ENCODE measurements at places on chromosomes 16 and 17.

DNA sequence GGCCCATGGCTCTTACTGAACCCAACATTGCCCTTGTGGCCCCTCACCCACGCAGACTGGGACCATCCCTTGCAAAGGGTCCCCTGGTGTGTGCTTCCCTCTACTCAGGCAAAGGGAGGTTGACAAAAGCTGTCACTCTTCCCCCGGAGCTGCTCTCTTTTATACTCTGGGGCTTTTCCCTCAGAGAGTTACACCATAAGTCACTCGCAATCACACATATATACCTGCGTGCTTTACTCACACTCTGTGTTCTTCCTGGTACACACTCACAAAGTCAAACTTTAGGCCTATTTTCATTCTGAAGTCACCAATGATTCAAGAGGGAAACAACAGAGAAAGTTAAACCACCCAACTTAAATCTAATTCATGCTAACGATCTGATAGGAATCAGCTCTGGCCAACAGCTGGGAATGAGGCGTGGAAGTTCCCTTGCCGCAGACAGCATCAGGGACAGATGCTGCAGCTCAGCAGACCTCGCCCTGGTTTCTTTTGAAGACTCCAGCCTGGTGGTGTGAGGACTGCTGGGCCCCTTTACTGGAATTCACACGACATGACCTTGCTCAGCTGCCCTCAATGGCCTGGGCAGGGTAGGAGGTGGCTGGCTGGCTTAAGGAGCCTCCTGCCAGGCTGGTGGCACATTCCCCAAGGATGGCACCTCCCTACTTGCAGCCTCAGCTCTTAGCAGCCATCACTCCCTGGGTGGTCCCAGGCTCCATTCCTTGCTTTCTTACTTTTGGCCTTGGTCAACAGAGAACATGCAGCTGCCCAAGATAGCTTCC lies 27.3 kb downstream of the HIC1 start:
- DNase-seq = no peak

DNA sequence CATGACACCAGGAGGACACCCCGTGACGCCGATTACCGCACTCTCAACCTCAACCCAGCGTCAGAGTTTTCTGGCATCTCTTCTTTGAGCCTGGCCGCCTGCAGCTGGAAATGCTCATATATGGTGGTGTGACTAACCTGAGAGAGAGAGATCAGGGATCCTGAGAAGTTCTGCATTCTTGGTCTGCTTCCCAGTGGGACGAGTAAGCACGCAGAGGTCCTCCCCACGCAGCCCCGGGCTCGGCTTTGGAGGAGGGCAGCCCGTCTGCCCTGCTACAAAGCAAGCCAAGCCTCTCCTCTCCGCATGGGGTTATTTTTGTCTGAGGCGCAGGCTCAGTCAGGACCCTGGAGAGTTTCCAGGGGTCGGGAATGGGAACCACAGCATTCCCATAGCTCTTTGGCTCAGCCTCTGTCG lies 16.5 kb downstream of the CRISPLD2 start:
- DNase-seq = peak; percentile 100

DNA sequence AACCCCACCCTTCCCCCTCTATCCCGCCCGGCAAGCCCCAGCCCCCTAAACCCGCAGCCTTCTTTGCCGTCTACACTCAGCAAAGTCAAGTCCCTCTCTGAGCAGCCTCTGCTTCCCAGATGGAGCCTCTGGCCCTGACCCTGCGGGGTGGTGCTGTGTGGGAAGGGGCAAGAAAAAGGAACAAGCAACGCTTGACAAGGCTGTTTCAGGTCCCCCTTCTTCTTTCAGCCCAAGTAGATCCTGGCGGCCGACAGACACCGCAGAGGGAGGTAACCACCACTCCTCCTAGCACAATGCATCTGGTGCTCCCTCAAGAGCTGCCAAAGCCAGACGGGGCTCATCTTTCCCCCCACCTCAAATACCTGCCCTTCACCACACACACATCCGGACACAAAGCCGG lies 178.3 kb downstream of the ENGASE start:
- DNase-seq = no peak

DNA sequence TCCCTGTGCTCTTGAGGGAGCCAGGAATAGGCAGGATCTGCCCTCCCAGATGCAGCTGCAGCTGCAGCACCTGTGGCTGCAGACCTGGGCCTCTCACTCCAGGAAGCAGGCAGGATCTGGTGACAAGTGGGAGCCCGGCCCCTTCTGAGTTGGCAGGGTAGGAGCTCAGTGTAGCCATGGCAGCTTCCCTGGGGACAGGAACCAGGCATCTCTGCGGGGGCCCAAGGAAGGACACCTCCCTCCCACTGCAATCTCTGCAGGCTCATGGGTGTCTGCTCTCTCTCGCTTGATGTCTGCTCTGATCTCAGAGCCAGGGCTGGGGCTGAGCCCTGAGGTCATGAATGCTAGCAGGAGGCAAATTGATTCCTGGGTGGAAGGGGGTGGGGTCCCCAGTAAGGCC lies 592.5 kb upstream of the CA10 start:
- no peak for DNase-seq

DNA sequence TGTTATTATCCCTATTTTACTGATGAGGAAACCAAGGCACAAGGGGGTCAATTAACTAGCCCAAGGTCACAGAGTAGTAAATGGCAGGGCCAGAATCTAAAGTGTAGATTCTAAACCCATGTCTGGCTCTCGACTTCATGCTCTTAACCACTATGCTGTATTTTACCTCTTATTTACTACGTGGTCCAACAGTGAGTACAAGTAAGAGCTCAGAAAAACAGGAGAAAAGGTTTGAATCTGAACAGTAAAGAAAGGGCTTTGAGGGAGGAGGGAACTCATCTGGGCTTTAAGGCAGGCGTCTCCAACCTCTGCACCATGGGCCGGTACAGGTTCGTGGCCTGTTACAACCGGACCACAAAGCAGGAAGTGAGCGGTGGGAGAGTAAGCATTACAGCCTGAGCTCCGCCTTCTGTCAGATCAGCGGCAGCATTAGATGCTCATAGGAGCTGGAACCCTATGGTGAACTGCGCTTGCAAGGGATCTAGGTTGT lies 62.9 kb downstream of the SMURF2 start:
- no peak for DNase-seq

DNA sequence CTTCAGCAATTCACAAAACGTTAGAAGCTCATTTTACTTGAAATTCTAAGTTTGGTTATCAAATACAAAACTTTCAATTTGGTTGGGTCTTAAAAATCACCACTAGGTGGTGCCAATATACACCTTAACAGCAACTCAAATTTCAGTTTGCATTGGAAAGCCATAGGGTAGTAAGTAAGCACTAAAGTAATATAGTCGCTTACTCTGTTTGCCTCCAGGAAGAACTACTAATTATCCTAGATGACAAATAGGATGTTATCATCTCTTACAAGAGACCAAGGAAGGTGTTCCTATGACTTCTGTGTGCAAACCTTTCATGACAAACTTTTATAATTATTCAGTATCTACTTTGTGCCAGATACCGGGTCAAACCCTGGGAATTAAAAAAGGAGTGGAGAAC lies 93.3 kb downstream of the MYO1D start:
- peak; percentile 61 for DNase-seq

DNA sequence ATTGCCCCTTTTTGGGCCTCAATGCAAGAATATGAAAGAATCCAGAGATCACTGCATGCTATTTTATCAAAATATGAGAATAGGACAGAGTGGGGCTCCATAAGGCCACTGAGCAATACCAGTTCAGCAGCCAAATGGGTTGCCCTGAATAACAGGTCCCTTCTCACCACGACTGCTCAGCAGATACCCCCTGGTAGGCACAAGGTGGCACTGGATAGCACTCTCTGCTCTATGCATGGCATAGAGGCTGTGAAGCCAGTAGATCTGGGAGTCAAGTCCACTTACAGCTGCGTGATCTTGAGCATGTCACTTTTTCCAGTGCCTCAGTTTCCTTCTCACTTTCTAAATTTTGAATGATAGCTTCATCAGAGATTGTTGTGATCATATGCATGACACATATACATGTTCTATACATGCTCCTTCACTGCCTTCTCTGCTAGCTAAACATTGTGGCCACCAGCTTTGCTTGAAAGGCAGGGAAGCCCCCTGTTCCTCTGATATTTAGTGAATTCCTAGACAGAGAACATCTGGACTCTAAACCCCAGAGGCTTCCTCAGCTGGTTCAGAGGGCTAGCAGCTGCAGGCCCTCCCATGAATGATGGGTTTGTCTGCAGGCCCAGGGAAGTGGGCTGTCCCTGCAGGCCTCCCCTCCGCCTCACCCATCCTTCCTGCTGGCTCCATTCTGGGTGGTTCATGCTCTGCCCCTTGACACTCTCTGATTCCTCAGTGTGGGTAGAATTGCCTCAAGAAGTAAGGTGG lies 84.9 kb upstream of the ASIC2 start:
- no peak for DNase-seq

DNA sequence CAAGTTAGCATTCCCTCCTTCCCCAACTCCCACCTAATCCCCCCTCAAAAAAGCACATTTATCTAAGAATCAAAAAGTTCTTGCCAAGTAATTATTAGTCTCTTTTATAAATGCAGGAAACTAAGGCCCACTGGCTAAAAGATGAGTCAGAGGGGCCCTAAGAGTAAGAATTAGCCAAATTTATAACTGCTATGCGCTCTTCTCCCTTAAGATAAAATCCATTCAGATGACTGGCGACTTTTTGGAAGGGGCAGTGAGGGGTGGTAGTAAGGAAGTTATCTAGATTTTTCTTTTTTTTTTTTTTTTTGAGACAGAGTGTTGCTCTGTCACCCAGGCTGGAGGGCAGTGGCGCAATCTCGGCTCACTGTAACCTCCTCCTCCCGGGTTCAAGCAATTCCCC lies 17.1 kb downstream of the ZNF652 start:
- DNase-seq = no peak

DNA sequence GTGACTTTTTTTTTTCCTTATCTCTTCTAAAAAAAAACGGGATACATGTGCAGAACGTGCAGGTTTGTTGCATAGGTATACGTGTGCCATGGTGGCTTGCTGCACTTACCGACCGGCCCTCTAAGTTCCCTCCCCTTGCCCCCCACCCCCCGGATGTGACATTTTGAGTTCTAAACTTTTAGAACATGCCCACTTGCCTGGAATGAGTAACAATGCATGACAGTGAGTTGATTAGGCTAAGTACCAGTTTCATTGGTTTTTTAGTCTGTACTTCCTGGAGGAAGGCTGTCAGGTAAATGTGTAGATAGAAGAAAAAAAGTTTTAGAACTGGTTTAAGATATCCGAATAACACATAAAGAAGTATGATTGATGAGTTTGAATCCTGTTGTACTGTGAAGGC lies 4.0 kb downstream of the BPTF start:
- no peak for DNase-seq

- peak; percentile 2 for DNase-seq
Observed at GRCh38 chr17:33091271-33091670, 99.6 kb downstream of the SPACA3 start.

- DNase-seq = no peak
Observed at GRCh38 chr17:40497695-40498094, 3.7 kb downstream of the TNS4 start.

- DNase-seq = no peak
Observed at GRCh38 chr16:12784076-12784475, 19.6 kb downstream of the CPPED1 start.

DNA sequence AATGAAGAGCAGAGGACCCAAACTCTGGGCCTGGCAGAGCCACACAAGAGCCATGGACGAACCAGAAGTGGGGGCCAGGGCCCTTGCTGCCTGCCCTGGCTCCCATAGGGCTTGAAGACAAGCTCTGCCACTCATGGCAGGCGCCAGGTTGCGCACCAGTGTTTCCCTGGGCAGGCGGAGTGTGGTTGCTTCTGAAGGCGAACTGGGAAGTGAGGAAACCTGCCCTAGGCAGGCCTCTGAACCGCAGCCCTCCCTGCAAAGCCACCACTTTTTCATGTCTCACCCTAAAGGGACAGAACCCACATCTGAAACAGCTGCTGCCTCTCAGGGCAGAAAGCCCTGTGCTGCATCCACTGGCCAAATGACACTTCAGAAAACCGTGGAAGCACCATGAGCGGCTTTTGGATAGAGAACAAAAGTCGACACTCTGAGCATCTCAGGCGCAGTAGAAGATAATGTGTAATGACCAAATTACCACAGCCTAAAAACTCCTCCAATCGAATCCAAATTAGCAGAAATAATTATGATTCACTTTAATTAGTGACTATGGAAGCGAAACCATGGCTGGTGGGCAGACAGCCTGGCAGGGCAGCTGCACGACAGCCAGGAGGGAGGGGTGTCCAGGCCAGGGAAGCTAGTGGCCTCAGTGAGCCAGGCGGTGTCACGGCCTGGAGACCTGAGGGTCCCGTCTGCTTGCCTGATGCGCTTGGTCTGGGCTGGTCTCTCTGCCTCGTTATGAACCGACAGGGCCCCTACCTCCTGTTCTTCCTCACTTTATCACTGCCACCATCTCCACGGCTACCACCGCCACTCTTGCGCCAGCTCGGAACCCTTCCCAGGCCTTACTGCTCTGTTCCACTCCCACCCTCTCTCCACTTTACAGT lies 59.1 kb downstream of the PRMT7 start:
- no peak for DNase-seq

- DNase-seq = peak; percentile 52
Observed at GRCh38 chr16:47461598-47462266, 601 bp downstream of the PHKB start.

DNA sequence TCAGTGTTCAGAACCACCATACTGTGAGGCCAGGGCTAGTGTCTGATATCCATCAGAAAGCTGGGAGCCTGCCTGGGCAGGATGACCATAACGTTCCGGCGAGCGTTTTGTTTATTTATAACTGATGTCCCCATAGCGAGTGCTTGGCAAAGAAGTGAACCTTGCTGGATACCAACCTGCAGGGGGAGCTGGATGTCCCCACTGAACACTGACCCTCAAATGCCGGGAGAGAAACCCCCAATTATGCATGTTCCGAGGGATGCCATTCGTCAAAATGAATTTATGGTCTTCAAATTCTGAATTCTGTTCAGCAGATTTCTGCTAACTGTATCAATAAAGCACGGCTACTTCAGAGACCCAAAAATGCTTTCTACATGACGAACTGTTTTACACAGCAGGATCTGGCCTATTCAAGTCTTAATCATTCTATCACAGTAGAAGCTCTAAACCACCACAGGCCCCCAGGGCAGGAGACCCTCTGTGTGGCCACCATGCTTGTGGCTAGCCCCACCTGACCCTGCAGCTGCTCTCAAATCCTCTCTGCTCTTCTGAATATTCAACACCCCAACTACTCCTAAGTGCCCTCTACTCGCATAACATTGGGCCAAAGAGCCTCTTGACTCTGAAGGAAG lies 15.2 kb downstream of the MED24 start:
- peak; percentile 91 for DNase-seq

- no peak for DNase-seq
Observed at GRCh38 chr16:28293601-28293960, 1.3 kb downstream of the SBK1 start.

- DNase-seq = no peak
Observed at GRCh38 chr17:29891131-29891530, 38.9 kb downstream of the SSH2 start.

DNA sequence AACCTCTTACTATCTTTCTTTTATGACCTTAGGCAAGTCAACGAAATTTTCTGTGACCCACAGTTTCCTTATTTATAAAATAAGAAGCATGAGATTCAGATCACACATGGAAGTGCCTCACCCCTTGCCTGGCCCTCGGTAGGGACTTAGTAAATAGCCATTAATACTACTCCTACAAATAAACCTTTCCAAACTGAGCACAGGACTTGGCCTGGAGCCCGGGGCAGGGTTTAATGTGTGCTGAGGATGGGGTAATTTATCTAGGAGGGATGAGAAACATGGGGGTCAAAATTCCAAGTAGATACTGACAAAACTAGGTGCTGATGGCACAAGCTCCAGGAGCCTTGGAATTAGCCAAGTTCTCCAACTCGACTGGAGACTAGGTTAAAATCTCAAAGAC lies 35.0 kb downstream of the PITPNC1 start:
- DNase-seq = no peak
